LoVo (cell line): ENCODE measurements at places on chromosomes 5 and 9.

GRCh38 chr5:94992325-94992724, 292.6 kb downstream of the MCTP1 start:
- no peak for DNase-seq

DNA sequence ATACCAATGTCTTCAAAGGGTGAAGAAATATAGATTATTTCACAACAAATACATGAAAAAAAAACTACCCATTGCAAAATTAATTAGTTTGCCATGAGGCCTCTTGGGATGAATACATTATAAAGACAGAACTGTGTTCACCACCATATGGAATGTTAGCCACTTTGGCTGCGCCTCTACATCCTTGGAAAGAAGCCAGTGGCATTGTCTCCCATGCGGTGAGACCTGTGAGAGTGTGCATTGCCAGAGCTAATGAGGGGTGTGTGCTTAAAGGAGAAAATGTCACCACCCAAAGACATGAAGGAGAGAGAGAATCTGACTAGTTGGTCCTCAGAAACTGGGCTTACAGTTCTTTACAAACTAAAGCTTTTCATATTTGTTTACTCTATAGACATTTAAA, 110.6 kb downstream of the PLPPR1 start:
- no peak for DNase-seq

- no peak for DNase-seq
Observed at GRCh38 chr5:137688210-137688840, 47.6 kb downstream of the KLHL3 start.

DNA sequence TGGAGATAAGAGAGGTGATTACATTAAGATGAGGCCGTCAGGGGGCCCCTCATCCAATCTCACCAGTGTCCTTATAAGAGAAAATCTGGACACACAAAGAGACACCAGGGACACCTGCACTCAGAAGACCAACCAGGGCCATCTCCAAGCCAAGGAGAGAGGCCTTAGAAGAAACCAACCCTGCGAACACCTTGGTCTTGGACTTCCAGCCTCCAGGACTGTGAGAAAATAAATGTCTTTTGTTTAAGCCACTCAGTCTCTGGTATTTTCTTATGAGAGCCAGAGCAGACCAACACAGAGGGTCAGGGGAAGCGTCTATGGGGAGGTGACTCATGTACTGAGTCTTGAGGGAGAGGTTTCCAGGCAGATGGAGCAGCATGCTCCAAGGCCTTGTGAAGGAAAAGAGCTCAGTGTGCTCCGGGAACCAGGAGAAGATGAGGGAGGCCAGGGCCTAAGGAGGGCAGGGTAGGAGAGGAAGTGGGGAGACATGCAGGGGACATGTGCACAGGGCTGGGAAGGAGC, 5.4 kb downstream of the PHYKPL start:
- no peak for DNase-seq

DNA sequence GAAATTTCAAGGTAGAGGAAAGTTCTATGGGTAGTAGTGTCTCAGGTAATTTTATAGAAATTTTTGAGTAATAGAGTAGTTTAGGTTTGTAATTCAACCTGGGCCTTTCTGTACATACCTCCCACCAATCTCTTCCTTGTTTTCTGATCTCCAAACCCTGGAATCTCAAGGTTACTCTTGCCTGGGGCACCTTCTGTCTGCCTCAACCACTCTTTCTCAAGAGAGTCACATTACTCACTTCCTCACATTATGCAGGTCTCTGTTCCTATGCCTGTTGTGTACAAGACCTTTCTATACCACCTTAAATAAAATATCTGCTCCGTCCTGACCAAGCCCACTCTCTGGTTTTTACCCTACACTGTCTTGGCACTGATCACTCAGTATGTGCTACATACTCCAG, 412.6 kb upstream of the CTNND2 start:
- DNase-seq = no peak

DNA sequence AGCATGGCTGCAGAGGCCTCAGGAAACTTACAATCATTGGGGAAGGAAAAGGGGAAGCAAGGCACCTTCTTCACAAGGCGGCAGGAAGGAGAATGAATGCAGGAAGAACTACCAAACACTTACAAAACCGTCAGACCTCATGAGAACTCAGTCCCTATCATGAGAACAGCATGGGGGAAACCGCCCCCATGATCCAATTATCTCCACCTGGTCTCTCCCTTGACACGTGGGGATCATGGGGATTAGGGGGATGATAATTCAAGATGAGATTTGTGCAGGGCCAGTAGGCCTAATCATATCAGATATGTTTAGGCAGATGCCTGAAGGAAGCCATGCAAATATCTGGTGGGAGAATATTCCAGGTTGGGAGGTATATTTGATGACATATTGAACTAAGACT, 1176.4 kb upstream of the CDH18 start:
- DNase-seq = no peak
